Central memory CD4-positive, alpha-beta T cell (primary cell): ENCODE measurements at places on chromosomes 5 and 9.

DNA sequence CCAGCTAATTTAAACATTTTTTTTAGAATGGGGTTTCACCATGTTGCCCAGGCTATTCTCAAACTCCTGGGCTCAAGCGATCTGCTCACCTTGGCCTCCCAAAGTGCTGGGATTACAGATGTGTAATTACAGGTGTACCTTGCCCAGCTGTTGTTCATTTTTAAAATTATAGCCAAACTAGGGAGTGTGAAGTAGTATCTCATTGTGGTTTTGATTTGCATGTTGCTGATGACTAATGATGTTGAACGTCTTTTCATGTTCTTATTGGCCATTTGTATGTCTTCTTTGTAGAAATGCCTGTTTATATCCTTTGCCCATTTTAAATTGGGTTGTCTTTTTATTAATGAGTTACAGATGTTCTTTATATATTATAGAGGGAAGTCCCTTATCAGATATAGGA is 31.5 kb downstream of the EHMT1 start:
- no peak for DNase-seq

- DNase-seq = no peak
Measured at GRCh38 chr5:7755958-7756357, 95.0 kb downstream of the CFAP90 start.

GRCh38 chr9:134637696-134638501 is 3.7 kb upstream of the COL5A1 start:
- DNase-seq = no peak

- no peak for DNase-seq
Measured at GRCh38 chr9:2359891-2360471, 261.6 kb upstream of the VLDLR start.

- no peak for DNase-seq
Measured at GRCh38 chr5:6495433-6496206, 47.0 kb downstream of the UBE2QL1 start.

DNA sequence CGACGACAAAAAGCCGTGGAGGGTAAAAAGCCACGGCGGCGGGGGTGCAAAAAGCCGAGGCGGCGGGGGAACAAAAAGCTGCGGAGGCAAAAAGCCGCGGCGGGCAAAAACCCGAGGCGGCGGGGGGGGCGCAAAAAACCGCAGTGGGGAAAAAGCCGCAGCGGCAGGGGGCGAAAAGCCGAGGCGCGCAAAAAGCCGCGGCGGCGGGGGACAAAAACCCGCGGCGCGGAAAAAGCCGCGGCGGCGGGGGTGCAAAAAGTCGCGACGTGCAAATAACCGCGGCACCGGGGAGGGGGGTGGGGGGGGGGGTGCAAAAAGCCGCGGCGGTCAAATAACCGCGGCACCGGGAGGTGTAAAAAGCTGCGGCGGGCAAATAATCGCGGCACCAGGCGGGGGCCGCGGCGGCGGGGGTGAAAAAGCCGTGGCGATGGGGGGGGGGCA is 511.5 kb downstream of the FOXD4L5 start:
- no peak for DNase-seq

DNA sequence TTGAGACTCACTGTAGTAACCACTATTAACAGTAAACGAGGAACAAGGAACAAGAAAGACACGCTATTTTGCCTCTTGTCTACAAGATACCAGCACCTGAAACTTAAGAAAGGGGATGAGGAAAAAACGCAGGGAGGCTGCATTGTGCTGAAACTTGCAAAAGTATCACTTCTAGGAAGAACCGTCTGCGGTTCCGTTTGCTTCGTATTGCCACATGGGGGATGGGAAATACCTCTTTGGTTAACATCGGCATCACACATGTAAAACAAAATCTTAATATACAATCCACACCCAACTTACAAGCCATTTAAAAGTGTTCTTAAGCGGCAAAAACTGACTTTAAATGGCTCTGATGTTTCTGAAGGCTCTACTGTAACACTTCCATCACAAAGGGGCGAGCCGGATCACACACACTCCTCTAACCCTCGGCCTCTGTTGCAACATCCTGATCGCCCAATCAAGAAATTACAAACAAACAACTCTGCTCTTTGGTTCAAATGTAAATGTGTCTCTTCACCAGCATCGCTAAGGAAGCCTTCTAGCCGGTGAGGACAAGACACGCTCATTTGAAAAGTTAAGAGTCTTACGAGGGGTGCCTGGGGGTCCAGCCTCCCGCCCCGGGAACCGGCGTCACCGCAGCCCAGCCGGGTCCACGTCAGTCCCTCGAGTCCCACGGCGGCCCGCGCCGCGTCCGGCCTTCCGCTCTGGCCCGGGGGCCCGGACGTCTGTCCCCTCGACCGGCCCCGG is 621 bp downstream of the SEC16A start:
- DNase-seq = peak; percentile 39

DNA sequence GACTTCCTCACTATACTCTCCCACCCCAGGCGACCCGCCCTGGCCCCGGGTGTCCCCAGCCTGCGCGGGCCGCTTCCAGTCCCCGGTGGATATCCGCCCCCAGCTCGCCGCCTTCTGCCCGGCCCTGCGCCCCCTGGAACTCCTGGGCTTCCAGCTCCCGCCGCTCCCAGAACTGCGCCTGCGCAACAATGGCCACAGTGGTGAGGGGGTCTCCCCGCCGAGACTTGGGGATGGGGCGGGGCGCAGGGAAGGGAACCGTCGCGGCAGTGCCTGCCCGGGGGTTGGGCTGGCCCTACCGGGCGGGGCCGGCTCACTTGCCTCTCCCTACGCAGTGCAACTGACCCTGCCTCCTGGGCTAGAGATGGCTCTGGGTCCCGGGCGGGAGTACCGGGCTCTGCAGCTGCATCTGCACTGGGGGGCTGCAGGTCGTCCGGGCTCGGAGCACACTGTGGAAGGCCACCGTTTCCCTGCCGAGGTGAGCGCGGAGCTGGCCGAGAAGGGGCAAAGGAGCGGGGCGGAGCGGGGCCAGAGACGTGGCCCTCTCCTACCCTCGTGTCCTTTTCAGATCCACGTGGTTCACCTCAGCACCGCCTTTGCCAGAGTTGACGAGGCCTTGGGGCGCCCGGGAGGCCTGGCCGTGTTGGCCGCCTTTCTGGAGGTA is 2.1 kb downstream of the CA9 start:
- no peak for DNase-seq

- no peak for DNase-seq
Measured at GRCh38 chr9:27433631-27434325, 90.3 kb upstream of the IFNK start.

GRCh38 chr9:109440797-109441287 is 57.3 kb downstream of the PTPN3 start:
- peak; percentile 17 for DNase-seq

DNA sequence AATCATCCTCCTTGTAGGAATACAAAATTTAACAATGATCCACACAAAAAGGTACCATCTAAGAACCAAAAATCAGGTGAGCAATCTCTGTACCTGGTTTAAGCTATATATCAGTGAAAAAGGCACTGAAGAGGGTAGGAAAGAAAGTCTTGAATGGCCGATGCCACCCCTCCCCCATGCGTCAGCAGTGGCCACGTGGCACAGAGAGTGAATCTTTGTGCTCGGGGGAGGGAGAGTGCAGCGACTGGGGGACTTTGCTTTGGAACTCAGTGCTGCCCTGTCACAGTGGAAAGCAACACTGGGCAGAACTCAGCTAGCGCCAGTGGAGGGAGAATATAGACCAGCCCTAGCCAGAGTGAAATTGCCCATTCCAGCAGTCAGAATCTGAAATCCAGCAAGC is 28.3 kb upstream of the PDE4D start:
- DNase-seq = no peak

GRCh38 chr5:39829441-39829840 is 404.7 kb upstream of the DAB2 start:
- no peak for DNase-seq

DNA sequence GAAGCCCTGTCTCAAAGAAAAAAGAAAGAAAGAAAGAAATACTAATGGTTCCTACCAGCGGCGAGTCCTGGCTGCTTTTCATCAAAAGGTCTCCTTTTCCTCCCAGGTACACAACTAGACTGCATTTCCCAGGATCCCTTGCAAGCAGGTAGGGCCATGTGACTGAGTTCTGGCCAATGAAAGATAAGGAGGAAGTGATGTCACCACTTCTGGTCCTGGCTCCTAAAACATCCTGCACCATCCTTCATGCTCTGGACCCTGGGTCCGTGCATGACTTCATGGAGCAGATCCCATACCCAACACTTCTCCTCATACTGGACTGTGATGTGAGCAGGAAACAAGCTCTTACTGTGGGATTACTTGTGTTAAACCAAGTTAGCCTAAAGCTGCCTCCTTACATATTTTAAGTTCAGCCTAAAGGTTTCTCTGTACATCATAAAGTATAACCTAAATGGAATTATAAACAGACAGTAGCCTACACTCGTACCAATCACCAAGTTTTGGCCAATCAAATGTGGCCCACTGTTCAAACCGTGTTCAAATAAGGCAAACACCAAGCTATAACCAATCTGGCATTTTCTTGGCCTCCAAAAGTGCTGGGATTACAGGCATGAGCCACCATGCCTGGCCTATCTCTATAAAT is 30.2 kb upstream of the FUBP3 start:
- no peak for DNase-seq

DNA sequence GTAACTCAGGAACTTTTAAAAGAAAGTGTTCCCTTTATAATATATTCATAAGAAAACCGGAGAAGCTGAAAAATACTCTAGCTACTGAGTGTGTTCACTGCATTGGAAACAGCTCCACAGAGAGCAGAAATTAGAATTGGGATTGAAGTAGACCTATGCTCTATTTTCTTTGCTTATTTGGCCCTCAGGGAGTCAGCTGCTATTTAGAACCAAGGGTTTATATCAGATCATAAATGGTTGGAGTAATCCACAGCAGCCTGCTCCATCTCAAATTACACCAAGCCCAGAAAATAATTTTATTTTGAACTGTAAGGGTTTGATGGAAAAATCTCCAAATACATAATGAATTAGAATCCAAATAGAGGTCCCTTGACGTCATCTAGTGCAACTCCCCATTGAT is 202.6 kb downstream of the ADAMTSL1 start:
- DNase-seq = no peak

- no peak for DNase-seq
Measured at GRCh38 chr9:995781-996180, 19.3 kb downstream of the DMRT3 start.

DNA sequence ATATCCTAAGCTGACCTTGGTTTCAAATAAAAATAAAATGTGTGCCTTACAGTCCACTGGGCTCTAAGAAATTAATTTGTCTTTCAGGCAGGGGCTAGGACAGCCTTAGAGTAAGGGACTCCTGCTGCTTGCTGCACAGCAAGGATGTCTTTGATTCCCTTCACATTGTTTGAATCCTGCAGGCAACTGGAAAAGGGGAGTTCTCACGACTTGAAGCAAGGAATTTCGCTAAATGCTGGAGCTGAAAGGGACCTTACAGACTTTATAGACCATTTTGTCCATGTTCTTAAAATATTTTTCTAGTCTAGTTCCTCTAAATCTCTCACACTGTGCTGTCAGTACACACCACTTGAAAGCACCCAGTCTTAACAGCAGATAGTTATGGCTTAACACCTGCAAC is 35.6 kb downstream of the FBXW11 start:
- no peak for DNase-seq
